ENCODE measurements at places on chromosomes 5 and 9.
A peak's percentile ranks its signal among the peaks of the same experiment; 100 is the strongest.

GRCh38 chr9:2015581-2016407 is 647 bp downstream of the SMARCA2 start:
- DNase-seq, result peak; percentile 43

- DNase-seq, result no peak
Measured at GRCh38 chr5:96776621-96777020, 31.1 kb downstream of the ERAP1 start.

- no peak for DNase-seq
Measured at GRCh38 chr5:155878991-155879575, 447.9 kb upstream of the SGCD start.

GRCh38 chr5:12570688-12571087 is 666.4 kb upstream of the CTNND2 start:
- no peak for DNase-seq

DNA sequence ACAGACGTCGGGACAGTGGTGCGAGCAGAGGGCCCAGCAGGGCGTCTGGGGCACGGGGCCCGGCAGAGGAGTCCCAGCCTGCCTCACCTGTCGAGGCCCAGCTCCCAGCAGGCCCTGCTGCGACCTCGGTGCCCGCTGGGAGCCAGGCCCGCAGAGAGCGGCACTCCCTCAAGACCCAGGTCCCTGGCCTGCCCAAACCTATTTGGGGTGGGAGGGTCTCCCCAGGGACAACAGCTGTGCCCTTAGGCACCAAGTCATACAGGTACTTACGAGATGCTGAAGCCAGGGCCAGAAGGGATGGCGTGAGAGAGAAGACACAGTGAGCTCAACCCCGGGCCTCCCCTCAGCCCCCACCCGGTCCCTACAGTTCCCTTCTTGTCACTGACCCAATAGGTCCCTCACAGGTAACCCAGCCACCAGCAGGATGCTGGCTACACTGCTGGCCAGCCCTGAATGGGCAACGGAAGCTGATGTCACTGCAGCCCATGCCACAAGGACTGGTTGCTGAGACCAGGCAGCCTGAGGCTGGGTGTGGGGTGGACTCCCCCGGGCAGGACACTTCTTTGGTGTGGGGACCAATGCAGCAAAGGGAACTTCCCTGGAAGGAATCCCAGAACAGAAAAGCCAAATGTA is 3.7 kb downstream of the NSMF start:
- peak; percentile 3 for DNase-seq

DNA sequence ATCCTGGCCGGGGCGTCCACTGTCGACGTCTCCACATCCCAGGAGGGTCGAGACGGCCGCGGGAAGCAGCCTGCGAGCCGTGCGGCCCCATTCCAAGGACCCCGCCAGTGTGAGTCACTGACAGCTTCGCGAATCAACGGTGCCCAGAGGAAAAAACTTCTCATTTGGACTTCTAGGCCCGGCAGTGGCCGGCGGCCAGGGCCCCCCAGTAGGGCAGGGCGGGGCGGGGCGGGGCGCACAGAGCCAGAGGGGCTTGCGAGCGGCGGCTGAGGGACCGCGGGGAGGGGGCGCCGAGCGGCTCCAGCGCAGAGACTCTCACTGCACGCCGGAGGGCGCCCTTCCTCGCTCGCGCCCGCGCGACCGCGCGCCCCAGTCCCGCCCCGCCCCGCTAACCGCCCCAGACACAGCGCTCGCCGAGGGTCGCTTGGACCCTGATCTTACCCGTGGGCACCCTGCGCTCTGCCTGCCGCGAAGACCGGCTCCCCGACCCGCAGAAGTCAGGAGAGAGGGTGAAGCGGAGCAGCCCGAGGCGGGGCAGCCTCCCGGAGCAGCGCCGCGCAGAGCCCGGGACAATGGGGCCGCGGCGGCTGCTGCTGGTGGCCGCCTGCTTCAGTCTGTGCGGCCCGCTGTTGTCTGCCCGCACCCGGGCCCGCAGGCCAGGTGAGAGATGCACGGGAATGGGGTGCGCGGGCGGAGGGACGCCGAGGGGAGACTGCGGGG is at the start of gene F2R:
F2R (plus strand) TSS at position 391 of the 720 bp plus-strand sequence; CDS start at position 573, 182 bp downstream.
- DNase-seq, result peak; percentile 78

- no peak for DNase-seq
Measured at GRCh38 chr5:63916786-63917185, 45.5 kb downstream of the HTR1A start.

DNA sequence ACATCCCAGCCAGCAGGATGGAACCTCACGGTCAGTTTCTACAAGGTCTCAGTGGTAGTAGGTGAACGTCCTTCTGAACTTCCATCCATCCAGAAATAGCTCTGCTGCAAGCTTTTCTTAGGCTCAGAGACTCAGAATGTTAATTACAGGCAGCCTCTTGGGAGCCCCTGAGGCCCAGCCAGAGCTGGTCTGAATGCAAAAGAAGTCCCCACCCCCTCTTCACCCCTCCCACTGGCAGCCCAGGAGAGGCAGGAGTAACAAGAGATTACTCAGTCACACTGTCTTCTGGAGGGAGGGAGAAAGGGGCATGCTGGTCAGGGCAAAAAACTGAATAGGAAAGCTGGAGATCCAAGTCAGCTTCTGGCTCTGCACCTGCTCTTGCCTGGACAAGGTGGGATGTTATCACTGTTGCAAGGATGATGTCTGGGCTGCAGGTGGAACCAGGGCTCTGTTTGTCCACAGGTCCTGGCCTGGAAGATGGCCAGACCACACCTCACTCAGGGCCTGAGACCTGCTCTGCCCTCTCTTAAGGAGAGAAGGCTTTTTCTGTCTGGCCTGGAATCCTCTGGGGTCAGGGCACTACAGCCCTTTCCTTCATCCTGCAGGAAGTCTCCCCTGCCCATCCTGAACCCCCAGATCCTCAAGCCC is 9.1 kb downstream of the ENHO start:
- DNase-seq, result no peak

GRCh38 chr9:128139621-128140020 is 9.6 kb upstream of the LCN2 start:
- DNase-seq, result no peak

DNA sequence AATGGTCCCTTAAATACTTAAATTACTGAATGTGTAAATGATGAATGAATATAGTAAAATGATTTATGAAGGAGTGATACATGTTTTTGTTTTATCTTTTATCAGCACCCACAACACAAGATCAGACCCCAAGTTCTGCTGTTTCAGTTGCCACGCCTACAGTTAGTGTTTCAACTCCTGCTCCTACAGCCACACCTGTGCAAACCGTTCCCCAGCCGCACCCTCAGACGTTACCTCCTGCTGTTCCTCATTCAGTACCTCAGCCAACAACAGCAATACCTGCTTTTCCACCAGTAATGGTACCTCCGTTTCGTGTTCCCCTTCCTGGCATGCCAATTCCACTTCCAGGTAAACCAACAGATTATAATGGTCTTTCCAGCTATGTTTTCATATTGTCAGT is 16.3 kb downstream of the TCERG1 start:
- DNase-seq, result no peak

- no peak for DNase-seq
Measured at GRCh38 chr9:6072865-6073264, 57.4 kb upstream of the RANBP6 start.

- no peak for DNase-seq
Measured at GRCh38 chr9:8011974-8012373, 212.4 kb upstream of the DMAC1 start.

DNA sequence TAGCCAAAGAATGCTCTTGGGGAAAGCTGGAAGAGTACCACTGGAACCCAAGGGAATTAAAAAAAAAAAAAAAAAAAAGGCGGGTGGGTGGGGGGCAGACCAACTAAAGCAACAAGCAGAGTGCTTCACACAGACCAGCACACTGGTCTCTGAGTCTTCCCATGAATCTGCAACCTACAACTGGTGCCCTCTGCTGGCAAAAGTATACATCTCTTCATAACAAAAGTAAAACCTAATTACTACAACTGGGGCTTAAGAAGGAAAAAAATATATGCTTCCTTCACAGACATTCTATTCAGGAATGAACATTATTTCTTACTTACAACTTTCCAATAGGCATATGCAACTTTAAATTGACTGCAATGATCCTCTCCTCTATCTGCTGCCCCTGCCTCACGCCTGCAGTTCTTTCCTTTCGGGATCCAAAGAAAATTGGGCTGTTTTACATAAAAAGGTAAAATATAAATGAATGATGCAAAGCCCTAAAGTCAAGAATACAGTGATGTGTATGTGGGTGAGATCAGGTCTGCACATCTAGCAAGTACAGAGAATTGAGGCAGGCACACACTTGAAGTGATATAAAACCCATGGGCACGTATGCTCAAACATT is 7.2 kb upstream of the KLHL3 start:
- DNase-seq, result no peak

GRCh38 chr5:12316812-12317211 is 412.6 kb upstream of the CTNND2 start:
- DNase-seq, result no peak

Data from T-helper 1 cell (primary cell).